ENCODE measurements at places on chromosomes 5 and 9.

DNA sequence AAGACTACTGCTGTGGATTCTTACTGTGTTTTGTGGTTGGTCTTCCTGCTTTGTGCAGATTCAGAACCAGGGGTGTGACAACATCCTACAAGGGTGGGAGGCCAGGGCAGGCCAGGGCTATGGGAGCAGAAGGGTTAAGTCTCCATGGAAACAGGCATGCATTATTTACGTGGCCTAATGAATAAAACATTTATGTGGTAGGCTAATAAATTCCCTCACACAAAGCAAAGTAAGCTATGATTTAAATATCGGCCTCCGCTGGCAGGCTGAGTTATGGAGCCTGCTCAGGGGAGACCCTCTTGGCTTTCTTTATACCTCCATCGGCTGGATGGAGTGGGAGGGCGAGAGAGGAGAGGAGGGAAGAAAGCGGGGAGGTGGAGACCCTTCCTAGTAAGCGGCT is 230.3 kb upstream of the MVB12B start:
- DNase-seq = no peak

DNA sequence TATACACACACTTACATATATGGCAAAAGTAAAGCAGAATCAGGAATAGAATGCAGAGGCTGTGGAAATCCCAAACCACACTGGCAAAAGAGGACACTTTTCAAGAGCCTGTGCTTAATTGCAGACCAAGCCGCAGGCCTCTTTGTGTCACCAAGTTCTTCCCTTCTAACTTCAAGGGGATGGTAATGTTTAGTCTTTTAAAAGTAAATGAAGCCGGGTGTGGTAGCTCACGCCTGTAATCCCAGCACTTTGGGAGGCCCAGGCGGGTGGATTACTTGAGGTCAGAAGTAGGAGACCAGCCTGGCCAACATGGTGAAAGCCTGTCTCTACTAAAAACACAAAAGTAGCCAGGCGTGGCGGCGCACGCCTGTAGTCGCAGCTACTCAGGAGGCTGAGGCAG is 28.7 kb downstream of the ROR2 start:
- no peak for DNase-seq

DNA sequence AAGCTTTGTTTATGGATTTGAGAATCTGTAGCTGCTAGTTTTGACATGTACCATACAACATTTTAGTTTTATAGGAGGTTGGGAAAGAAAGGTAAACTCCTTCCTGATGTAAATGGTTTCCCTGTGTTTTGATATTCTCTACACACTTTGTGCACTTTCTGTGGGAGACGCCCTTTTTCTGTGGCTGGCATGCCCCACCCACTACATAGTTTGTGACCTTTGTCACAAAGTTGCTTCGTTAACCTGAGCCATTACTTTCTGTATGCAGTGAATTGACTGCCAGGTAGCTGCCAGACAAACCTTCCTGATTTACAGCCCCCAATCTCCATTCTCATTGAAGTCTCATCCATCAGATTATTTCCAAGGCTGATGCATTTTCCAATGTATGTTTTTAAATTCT is 90.6 kb downstream of the NLN start:
- DNase-seq = no peak

- DNase-seq = no peak
Observed at GRCh38 chr5:128869970-128870369, 95.3 kb upstream of the SLC27A6 start.

- no peak for DNase-seq
Observed at GRCh38 chr5:124713595-124713994, 32.8 kb downstream of the ZNF608 start.

- no peak for DNase-seq
Observed at GRCh38 chr5:165673499-165673898, 2168.1 kb downstream of the MAT2B start.

GRCh38 chr9:706606-707459 is 134.7 kb upstream of the DMRT1 start:
- DNase-seq = no peak

DNA sequence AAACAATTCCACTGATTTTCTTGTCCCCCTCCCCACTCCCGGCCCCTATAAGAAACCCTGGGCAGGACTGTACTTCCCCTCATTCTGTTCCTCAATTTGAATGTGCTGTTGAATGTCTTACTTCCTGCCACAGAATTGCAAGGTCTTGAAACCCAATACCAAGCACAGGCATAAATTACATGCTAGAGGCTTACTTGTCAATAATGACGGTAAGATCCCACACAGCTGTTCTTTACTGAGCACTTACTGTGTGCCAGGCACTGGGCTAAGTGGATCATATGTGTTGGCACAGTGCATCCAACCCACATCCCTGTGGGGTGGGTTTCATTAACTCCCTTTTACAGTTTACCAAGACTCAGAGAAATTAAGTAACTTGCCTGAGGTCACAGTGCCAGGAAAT is 63.4 kb downstream of the MVB12B start:
- DNase-seq = no peak

DNA sequence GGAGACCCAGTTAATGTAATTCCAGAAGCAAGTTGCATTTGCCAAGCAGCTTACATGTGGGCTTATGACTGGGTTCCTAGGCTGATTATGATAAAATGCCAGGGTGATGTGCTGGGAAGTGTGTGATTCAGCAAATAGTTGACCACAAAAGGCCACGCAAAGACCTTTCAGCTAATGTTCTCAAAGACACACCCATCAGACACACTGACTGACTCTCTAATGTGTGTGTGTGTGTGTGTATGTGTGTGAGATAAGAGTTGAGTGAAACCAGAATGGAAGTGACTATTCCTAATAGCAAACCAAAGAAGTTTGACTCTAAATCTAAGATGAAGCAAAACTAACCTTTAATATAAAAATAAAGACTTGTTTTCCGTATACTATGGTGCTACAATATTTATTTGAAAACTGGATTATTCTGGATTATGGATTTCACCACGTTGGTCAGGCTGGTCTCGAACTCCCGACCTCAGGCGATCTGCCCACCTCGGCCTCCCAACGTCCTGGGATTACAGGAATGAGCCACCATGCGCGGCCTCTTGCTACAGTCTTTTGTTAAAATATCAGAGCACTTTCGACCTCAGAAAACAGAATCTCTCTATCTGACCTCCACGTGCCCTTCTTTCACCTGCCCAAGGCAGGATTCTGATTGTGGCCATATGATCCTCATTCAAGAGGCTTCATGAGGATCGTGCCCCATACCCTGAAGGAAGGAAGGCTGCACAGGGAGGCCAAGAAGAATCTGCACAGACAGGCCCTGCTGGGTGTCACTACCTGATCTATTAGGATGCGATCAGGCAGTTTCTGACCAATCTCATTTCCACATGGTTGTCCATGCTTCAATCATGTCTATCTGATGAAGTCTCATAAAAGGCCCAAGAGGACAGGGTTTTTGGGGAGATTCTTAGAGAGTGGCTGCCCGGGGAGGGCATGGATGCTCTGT is 75.6 kb downstream of the USP20 start:
- DNase-seq = no peak

Measured in GM06990 (cell line).